ENCODE measurements at places on chromosomes 13 and 19. TPM values are rescaled to one million over a fixed set of nuclear protein-coding genes. Genes with fewer than 3 reads are reported as not detected.

The ASF1B gene
- 17.6 TPM for total RNA-seq

The SLC8A2 gene
- total RNA-seq: not detected

The ZNF534 gene
- under 0.01 TPM for total RNA-seq

The PDX1 gene
- total RNA-seq: not detected

The NKG7 gene
- total RNA-seq: not detected

The FUT2 gene
- total RNA-seq: not detected

The PROSER1 gene
- total RNA-seq: 10.6 TPM

The ZNF132 gene
- total RNA-seq: 7.0 TPM

The FBXO17 gene
- total RNA-seq: 30.7 TPM

The NCR1 gene
- total RNA-seq: not detected

The GRIN2D gene
- total RNA-seq: 0.78 TPM

The METTL21C gene
- total RNA-seq: not detected

The RFPL4AL1 gene
- not detected for total RNA-seq

The YJU2 gene
- 17.6 TPM for total RNA-seq

The ZNF730 gene
- 2.7 TPM for total RNA-seq

The CFAP97D2 gene
- not detected for total RNA-seq

The CEACAM3 gene
- total RNA-seq: not detected

The SULT2A1 gene
- not detected for total RNA-seq

The OR7D2 gene
- not detected for total RNA-seq

The CASP14 gene
- not detected for total RNA-seq

Measured in subcutaneous preadipocyte (primary cell).